ENCODE measurements at places on chromosomes 6 and 20.

DNA sequence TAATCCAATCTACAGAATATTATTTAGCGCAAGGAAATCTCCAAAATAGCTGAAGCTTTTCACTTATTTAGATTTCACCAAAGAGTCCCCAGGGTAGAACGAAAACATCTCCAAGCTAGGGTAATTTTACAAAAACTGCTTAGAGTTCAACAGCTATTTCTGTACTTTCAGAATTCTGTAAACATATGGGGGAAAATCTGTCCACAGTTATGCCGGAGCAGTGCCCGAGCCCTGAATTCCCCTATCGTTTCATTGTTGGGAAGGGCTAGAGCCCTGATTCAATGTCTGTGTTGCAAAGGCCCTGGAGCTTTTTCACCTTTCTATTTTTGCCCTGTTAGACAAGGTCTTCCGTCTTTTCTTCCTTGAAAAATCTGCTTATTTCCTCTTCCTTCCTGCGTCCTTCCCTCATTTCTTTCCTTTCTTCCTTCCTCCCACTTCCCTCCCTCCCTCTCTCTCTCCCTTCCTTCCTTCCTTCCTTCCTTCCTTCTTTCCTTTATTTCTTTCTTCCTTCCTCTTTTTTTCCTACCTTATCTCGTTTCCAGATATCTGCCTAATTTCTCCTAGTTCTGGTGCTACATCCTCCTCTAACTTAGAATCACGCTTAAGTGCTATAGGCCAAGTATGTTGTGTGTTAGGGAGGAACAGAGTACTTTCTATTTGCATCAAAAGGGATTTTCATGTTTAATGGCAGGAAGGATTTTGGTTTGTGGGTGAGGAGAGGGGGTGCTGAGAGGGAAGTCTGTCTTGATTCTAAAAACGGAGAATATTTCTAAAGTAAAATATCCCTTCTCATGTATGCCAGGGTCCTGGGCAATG, 122.5 kb upstream of the BMP2 start:
- DNase-seq: no peak

DNA sequence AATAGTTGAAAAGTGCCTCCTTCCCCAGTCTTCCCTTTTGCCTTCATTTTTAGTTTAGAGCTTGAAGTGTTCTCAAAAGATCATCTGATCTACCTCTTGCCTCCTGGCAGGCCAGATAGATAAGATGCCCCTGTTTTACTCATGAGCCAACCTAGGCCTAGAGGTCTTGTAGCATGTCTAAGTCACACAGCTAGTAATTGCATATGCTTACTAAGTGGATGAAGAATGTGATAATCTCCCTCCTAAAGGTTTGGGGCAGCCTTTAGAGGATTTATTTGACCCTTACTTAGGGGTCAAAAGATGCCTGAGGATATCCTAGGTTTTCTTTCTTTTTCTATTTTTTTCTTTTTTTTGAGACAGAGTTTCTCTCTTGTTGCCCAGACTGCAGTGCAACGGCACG, 2.1 kb downstream of the C6orf141 start:
- DNase-seq: no peak

DNA sequence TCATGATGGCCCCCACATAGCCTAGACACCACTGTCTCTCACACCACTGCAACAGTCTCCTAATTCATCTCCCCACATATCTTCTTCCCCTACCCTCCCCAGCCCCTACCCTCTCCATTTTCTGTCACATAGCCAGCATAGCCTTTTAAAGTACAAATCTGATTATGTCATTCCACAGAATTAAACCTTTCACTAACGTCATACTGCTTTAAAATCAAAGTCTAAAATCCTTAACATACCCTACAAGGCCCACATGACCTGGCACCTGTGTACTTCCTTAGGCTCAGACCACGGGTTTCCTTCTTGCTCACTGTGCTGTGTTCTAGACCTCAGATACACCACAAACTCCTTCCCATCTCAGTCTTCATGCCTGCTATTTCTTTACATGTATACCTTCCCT, 5.9 kb downstream of the OSTM1 start:
- no peak for DNase-seq

- no peak for DNase-seq
Measured at GRCh38 chr20:61166324-61166723, 85.7 kb upstream of the CDH4 start.

GRCh38 chr6:160178271-160178670, 56.7 kb downstream of the SLC22A1 start:
- no peak for DNase-seq

DNA sequence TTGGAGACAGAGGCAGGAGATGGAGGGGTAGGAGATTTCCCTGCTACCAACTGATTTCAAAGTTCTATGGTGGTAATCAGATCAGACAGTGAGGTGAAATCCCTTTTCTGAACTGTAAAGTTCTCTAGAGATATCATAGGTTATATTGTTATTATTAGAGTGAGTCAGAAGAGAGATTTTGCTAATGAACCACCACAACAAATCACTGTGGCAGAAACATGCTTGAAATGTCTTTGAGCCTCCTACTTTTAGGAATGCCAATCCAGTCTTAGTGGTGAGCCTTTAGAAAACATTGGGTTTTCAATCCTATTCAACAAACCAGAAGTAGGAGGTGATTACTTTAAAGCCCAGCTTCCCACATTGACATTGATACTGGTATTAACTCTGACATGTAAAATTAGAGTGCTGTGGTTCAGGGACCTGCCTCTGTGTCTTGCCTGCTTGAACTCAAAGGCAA, 136.7 kb upstream of the CNR1 start:
- DNase-seq: no peak

- DNase-seq: no peak
Measured at GRCh38 chr6:115270953-115271352, 789.7 kb downstream of the FRK start.

DNA sequence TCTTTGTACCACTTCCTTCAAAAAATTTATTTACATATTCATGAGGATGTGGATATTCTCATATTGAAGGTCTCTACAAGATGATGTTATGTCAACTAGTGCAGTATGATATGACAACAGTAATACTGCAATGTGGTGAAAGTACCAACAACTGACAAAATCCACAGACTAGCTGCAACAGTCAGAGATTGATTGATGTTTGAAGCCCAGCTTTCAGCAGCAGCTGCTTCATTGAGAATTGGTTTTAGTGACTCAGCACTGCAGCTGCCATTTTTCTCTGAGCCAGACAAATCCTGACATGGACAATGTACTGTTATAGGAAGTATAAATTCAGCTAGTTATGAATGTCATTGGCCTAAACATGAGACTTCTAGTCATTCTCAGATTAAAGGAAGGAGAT, 53.8 kb downstream of the PKIB start:
- DNase-seq: no peak

DNA sequence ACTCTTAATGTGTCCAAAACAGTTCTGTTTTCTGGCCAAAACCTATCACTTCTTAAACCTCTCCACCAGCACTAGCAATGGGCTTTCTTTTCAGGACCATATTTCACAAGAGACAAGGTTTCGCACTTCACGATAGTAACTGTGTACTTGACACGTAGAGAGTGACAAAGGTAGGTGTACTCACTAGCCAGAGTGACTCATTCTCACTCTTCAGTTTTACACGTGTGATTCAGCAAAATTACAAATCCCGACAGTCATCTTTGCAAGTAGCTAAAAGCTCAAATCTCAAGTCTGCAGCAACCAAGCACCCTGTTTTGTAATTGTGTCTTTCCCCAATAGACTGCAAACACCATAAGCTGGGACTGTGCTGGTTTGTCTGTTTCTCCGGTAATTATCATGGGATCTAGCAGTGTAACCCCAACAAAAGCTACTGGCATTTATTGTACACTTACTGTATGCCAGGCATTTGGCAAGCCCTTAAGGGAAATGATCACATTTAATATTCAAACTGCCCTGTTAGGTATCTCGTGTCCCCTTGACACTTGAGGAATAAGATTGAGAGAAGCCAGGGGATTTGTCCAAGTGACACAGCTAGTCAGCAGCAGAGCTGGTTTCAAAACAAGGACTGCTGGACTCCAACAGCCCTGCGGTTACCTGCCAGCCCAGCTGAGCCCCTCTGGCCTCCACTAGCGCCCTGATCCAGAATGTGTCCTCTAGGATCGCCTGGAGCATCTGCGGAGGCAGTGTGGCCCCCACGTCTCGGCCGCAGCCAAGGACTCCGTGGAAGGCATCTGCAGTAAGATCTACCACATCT, 9.9 kb downstream of the PCIF1 start:
- DNase-seq: no peak

DNA sequence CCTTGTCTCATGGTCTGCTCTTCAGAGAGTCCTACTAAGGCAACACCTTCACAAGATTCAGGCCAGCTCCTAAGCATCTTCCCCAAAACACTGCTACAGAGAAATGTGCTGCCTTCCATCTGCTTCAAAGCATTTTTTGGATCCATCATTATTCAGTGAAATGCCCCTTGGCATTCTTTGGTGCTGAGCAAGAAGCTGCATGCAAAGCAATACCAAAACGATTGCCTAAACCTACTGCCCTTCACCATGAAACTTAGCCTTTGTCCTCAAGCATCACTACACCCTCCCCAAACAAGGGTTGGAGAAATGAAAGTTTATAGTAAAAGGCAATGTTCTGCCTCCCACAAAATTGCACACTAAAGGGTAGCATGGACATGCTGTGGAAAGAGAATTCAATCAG, 93.5 kb downstream of the SNAP25 start:
- DNase-seq: no peak

GRCh38 chr6:97305414-97306066, 22.5 kb upstream of the MMS22L start:
- no peak for DNase-seq

- DNase-seq: no peak
Measured at GRCh38 chr6:65545920-65546319, 161.1 kb downstream of the EYS start.

DNA sequence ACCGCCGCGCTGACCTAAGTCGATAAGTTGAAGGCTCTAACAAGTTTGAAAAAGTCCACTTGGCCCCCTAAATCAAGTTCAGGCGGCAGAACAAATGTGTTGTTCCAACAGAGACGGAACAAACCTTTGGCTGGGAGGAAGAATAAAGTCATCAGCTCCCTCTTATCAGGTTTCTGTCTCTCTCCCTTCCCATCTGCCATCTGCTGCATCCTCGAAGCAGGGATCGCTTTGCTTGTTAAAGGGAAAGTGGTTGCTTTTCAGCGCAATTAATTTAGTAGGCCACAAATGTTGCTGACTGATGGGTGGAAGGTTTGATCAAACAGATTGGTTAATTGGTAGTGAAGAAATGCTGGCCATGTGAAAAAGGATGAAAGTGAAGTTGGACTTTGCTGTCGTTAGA, 64.3 kb downstream of the CDH4 start:
- DNase-seq: no peak

DNA sequence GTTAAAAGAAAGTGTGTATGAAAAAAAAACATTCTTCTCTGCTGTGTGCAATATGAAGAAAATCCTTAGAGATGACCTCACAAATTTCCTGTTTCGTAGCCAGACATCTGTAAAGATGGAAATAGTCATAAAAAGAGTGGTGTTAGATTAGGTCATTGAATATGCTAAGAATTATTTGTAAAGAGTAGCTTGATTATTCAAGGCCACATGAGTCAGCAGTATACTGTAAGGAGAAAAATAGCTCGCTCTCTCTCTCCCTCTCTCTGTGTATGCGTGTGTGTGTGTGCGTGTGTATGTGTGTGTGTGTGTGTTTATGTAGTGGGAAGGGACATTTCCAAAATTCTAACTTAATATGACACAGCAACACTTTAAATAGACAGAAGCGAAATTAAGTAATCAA, 78.8 kb downstream of the PTCHD4 start:
- no peak for DNase-seq

DNA sequence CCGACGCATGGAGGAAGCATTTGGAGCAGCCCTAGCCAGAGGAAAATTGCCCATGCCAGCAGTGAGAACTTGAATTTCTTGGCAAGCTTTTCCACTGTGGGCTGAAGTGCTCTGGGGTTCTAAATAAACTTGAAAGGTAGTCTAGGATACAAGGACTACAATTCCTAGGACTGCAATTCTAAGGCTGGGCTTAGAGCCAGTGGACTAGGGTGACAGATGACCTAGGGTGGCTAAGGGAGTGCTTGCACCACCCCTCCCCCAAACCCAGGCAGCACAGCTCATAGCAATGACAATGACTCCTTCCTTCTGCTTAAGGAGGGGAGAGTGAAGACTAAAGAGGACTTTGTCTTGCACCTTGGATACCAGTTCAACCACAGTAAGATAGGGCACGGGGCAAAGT, 122.3 kb downstream of the THBS2 start:
- no peak for DNase-seq

GRCh38 chr6:111763381-111763780, 109.9 kb downstream of the FYN start:
- DNase-seq: no peak

DNA sequence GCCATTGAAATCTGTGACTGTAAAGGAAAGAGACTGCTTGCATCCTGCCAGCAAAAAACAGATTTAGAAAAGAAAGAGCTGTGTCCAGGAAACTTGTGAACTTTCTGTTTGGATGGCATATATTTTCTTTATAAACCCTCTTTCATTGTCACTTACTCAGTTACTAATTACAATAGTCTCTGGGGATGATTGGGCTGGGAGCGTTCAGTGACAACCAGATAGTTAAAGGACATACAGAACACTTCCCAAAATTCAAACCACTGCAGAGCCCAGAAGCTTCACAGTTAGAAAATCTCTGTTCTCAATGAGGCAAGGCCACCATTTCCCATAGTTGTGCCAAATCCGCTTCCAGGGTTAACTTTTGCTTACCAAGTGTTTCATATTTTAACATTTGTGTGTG, 98.6 kb upstream of the TAB2 start:
- DNase-seq: no peak

DNA sequence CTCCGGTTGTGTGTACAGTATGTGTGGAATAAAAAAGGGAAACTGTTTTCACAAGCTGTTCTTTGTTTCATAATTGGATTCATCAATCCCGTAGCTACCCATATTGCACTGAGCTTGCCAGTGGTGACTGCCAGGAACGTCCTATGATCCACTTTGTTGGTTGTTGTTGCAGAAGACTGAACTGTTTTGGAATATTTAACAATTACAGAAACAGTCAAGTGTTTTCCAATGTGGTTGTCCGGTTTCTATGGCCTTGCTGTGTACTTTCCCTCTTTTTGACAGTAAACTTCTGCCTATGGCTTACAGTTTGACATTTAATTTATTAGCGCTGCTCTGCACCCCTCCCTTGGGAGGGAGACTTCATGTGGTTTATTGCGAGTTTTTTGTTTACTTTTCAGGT, 141.2 kb downstream of the DTNBP1 start:
- DNase-seq: no peak

- no peak for DNase-seq
Measured at GRCh38 chr20:16491294-16491905, 81.8 kb downstream of the KIF16B start.

GRCh38 chr6:56481957-56482356, 160.7 kb downstream of the DST start:
- DNase-seq: no peak

- no peak for DNase-seq
Measured at GRCh38 chr6:148885925-148886845, 139.4 kb downstream of the UST start.

- no peak for DNase-seq
Measured at GRCh38 chr6:6460416-6460815, 128.1 kb upstream of the LY86 start.
